ENCODE measurements at places on chromosomes 6 and 20. TPM values are rescaled to one million over a fixed set of nuclear protein-coding genes. Genes with fewer than 3 reads are reported as not detected.

Gene MYLK4
- total RNA-seq: 1.4 TPM

Gene C20orf141
- not detected for total RNA-seq

Gene FAM217A
- total RNA-seq: not detected

Gene NKX2-4
- total RNA-seq: not detected

Gene E2F1
- 1.5 TPM for total RNA-seq

Gene C6orf141
- 1.6 TPM for total RNA-seq

Gene ADGRG6
- total RNA-seq: 14.3 TPM

Gene ADTRP
- 1.2 TPM for total RNA-seq

Gene PLCB4
- total RNA-seq: 18.1 TPM

Gene LCA5
- total RNA-seq: 8.8 TPM

Gene MEI4
- 0.12 TPM for total RNA-seq

Gene QKI
- total RNA-seq: 213 TPM

Measured in aorta (tissue), 5 donors.